ENCODE measurements at places on chromosomes 12 and 14. TPM values are rescaled to one million over a fixed set of nuclear protein-coding genes. Genes with fewer than 3 reads are reported as not detected.

Gene GALNT16
- 3.6 TPM for total RNA-seq

Gene TMEM30B
- 0.21 TPM for total RNA-seq

Gene ADAM20
- not detected for total RNA-seq

Gene EML1
- total RNA-seq: 50.1 TPM

Gene NOVA1
- total RNA-seq: 5.2 TPM

Gene TPPP2
- not detected for total RNA-seq

Gene PLEKHG7
- total RNA-seq: not detected

Gene CLEC4C
- total RNA-seq: not detected

Gene ZDHHC22
- 0.30 TPM for total RNA-seq

Gene TSPAN19
- total RNA-seq: not detected

Gene ORMDL2
- 99.4 TPM for total RNA-seq

Gene AICDA
- 0.05 TPM for total RNA-seq

Gene LRRIQ1
- 1.3 TPM for total RNA-seq

Gene CHGA
- 0.91 TPM for total RNA-seq

Gene GYS2
- not detected for total RNA-seq

Gene AQP2
- total RNA-seq: not detected

Gene ACSS3
- 0.07 TPM for total RNA-seq

Gene FSCB
- total RNA-seq: not detected

Gene PLEK2
- total RNA-seq: 32.9 TPM

Gene SOAT2
- total RNA-seq: 0.26 TPM

Gene USP44
- 0.18 TPM for total RNA-seq
